Heart left ventricle (tissue), 16 donors: ENCODE measurements at places on chromosomes 6 and 20.

DNA sequence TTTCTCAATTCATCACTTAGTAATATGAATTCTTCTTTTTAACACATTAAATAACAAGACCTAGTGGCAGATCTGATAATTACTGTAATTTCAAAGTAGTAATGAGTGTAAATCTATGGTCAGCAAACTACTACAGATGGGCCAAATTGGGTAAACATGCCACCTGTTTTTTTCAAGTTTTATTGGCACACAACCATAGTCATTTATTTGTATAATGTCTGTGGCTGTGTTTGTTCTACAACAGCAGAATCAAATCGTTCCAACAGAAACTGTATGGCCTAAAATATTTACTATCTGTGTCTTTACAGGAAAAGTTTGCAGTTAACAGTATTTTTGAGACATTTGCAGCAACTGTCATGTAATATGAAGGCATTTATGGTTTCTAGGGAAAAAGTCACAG lies 86.1 kb upstream of the EYA2 start:
- H3K27me3 ChIP-seq: peaks cover 12% of the 10 kb centered on the region
- no peaks in the 10 kb centered on the region for H3K4me1 ChIP-seq
- H3K36me3 ChIP-seq: no peaks in the 10 kb centered on the region

DNA sequence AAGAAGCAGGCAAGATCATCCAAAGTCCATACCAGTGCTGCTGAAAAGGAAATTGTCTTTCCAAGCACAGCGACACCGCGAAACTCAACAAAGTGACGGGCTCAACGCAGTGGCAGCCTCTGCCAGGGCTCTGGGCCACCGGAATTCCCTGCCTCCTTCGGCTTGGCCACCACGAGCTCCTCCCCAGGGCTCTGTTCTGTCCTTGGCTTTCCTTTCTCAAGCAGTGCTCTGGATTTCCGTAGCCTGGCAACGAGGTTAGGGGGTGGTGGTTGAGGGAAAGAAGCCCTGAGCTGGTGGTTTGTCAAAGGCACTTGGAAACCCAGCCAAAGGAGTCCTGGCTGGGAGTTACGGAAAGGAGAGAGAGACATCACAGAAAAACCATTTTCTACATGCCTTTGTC lies 31.2 kb downstream of the PRR18 start:
- no peaks in the 10 kb centered on the region for H3K4me1 ChIP-seq
- no peaks in the 10 kb centered on the region for H3K36me3 ChIP-seq
- no peak overlapping the region for H3K27ac ChIP-seq
- H3K4me3 ChIP-seq: no peak overlapping the region
- DNase-seq: no peak
- peaks cover 7% of the 10 kb centered on the region for H3K27me3 ChIP-seq

GRCh38 chr6:47663462-47664216 lies 34.7 kb upstream of the ADGRF4 start:
- H3K27me3 ChIP-seq: no peaks in the 10 kb centered on the region
- H3K4me3 ChIP-seq: no peak overlapping the region
- H3K4me1 ChIP-seq: no peaks in the 10 kb centered on the region
- no peak for DNase-seq
- no peak overlapping the region for H3K27ac ChIP-seq

- H3K4me1 ChIP-seq: no peaks in the 10 kb centered on the region
- H3K27me3 ChIP-seq: no peaks in the 10 kb centered on the region
- no peak overlapping the region for H3K4me3 ChIP-seq
- H3K36me3 ChIP-seq: no peaks in the 10 kb centered on the region
- no peak for DNase-seq
- no peak overlapping the region for H3K27ac ChIP-seq
These were observed 69.9 kb upstream of the POU3F2 start for GRCh38 chr6:98764373-98764911.

DNA sequence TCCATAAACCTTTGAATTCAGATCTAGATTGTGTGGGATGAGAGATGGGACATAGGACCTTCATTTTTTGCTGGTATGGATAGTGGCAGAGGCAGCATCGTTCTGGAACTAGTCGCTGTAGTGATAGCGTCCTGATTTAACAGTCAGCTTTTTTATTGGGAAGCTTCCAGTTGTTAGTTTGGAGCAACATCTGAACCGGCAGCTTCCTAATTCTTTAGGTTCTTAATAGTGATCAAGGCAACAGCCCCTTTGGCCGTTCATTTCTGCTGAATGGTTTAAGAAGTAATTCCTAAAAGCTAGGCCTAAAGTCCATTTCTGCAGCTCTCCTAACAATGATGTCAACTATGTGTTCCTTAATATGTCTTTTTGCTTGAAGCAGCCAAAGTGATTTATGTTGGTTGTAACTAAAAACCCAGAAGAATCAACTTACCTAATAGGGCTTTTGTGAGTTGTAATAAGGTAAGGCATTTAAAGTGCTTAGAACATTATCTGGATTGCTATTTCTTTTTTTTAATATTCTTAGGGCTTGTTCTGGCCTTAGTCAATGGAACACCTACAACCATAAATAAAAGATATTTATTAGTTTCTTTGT lies 90.3 kb downstream of the SHLD1 start:
- no peaks in the 10 kb centered on the region for H3K36me3 ChIP-seq
- H3K27me3 ChIP-seq: no peaks in the 10 kb centered on the region
- no peak overlapping the region for H3K4me3 ChIP-seq
- no peak overlapping the region for H3K27ac ChIP-seq

GRCh38 chr6:25016014-25016720 lies 80.4 kb upstream of the RIPOR2 start:
- no peak overlapping the region for H3K4me3 ChIP-seq
- H3K4me1 ChIP-seq: peaks cover 4% of the 10 kb centered on the region
- H3K36me3 ChIP-seq: no peaks in the 10 kb centered on the region
- peaks cover 5% of the 10 kb centered on the region for H3K27me3 ChIP-seq

GRCh38 chr20:43949248-43949647 lies 34.6 kb downstream of the TOX2 start:
- H3K27ac ChIP-seq: no peak overlapping the region
- DNase-seq: no peak
- H3K4me3 ChIP-seq: no peak overlapping the region
- no peaks in the 10 kb centered on the region for H3K36me3 ChIP-seq
- H3K4me1 ChIP-seq: no peaks in the 10 kb centered on the region

GRCh38 chr6:123899745-123900144 lies 96.1 kb downstream of the NKAIN2 start:
- H3K27ac ChIP-seq: no peak overlapping the region
- H3K4me3 ChIP-seq: no peak overlapping the region
- H3K27me3 ChIP-seq: no peaks in the 10 kb centered on the region
- H3K36me3 ChIP-seq: no peaks in the 10 kb centered on the region
- H3K4me1 ChIP-seq: no peaks in the 10 kb centered on the region
